Heart left ventricle (tissue), 16 donors: ENCODE measurements at places on chromosomes 13 and 19.

DNA sequence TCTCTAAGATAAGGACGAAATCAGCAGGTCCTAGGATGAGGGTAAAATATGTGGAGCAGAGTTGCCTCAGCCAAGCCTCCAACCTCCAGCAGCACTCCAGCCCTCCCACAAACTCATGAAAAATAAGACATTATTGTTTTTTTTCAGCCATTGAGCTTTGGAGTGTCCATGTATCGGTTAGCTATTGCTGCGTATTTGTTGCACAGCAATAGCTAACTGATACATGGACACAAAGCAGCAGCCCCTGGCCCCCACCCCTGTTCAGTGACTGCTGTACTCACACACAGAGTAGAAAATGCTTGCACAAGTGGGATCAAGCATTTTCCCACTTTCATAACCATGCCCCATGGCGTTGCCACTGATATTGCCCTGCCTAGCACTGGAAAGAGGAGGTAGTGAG, 19.1 kb upstream of the URI1 start:
- H3K27ac ChIP-seq: no peak overlapping the region
- H3K27me3 ChIP-seq: peaks cover 9% of the 10 kb centered on the region
- no peak overlapping the region for H3K4me3 ChIP-seq

DNA sequence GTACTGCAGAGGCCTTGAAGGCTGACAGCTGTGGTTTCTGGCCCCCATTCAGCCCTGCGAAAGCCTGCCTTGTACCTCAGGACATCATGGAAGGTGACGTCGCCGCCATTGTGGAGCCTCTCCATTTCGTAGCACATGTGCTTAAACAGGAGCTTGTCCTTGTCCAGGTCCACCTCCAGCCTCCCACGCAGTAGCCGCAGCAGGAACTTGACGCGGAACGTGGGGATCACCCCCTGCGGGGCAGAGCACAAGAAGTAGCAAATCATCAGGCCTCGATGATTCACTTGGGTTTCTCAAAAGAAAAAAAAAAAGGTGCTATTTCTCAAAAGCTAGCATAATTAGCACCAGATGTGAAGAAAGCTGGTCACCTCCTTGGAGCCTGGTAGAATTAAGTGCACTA, 351.0 kb downstream of the NALCN start:
- no peak for DNase-seq
- H3K4me3 ChIP-seq: no peak overlapping the region
- no peaks in the 10 kb centered on the region for H3K27me3 ChIP-seq
- H3K27ac ChIP-seq: no peak overlapping the region

DNA sequence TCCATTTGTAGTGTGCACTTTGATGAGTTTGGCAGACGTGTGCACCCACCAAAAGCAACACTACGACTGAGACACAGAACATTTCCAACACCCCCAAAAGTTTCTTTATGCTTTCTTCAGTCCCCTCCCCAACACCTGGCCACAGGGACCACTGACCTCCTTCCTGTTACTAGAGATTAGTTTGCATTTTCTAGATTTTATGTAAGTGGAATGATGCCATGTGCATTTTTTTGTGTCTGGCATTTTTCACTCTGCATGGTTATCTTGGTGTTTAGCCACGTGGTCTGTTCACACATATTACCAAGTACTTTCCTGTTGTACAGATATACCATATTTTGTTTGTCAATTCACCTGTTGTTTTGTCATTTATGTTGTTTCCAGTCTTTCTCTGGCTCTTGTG, 44.6 kb upstream of the URI1 start:
- no peaks in the 10 kb centered on the region for H3K27me3 ChIP-seq
- H3K4me3 ChIP-seq: no peak overlapping the region
- DNase-seq: no peak
- no peak overlapping the region for H3K27ac ChIP-seq
- H3K4me1 ChIP-seq: no peaks in the 10 kb centered on the region

GRCh38 chr13:60410299-60410698, 13.3 kb downstream of the TDRD3 start:
- H3K27ac ChIP-seq: no peak overlapping the region
- no peaks in the 10 kb centered on the region for H3K36me3 ChIP-seq
- H3K4me1 ChIP-seq: peaks cover 4% of the 10 kb centered on the region
- no peak for DNase-seq
- no peaks in the 10 kb centered on the region for H3K27me3 ChIP-seq
- H3K4me3 ChIP-seq: no peak overlapping the region

- no peak overlapping the region for H3K27ac ChIP-seq
- no peaks in the 10 kb centered on the region for H3K36me3 ChIP-seq
- no peak for DNase-seq
- H3K4me1 ChIP-seq: peaks cover 6% of the 10 kb centered on the region
- no peaks in the 10 kb centered on the region for H3K27me3 ChIP-seq
- no peak overlapping the region for H3K4me3 ChIP-seq
These were observed 437.7 kb upstream of the ZNF507 start for GRCh38 chr19:31907661-31908060.

DNA sequence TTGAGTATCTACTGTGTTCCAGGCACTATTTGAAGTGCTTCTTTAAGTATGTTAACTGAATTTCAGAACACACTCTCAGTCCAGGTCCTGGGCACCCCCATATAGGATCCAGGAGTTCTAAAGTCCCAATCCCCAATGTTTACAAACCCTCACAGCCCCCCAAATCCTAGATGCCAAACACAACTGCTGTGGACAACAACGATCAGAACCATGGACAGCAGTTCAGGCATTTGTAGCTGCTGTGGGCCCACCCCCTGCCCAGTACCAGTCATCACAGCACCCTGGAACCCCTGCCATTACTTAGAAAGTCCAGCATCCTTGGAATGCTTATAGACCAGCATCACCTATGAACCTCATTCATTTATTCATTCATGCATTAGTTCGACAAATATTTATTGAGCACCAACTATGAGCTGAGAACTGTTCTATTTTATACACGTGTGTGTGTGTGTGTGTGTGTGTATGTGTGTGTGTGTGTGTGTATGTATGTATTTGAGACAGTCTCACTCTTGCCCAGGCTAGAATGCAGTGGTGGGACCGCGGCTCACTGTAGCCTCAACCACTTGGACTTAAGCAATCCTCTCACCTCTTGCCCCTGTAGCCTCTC, 19.3 kb upstream of the SDHAF1 start:
- DNase-seq: no peak
- H3K36me3 ChIP-seq: no peaks in the 10 kb centered on the region
- no peaks in the 10 kb centered on the region for H3K4me1 ChIP-seq
- H3K27me3 ChIP-seq: peaks cover 14% of the 10 kb centered on the region

- H3K27ac ChIP-seq: no peak overlapping the region
- H3K36me3 ChIP-seq: no peaks in the 10 kb centered on the region
- H3K4me3 ChIP-seq: no peak overlapping the region
- no peaks in the 10 kb centered on the region for H3K27me3 ChIP-seq
- no peaks in the 10 kb centered on the region for H3K4me1 ChIP-seq
- DNase-seq: no peak
These were observed 58.0 kb upstream of the CYSLTR2 start for GRCh38 chr13:48595431-48596429.

DNA sequence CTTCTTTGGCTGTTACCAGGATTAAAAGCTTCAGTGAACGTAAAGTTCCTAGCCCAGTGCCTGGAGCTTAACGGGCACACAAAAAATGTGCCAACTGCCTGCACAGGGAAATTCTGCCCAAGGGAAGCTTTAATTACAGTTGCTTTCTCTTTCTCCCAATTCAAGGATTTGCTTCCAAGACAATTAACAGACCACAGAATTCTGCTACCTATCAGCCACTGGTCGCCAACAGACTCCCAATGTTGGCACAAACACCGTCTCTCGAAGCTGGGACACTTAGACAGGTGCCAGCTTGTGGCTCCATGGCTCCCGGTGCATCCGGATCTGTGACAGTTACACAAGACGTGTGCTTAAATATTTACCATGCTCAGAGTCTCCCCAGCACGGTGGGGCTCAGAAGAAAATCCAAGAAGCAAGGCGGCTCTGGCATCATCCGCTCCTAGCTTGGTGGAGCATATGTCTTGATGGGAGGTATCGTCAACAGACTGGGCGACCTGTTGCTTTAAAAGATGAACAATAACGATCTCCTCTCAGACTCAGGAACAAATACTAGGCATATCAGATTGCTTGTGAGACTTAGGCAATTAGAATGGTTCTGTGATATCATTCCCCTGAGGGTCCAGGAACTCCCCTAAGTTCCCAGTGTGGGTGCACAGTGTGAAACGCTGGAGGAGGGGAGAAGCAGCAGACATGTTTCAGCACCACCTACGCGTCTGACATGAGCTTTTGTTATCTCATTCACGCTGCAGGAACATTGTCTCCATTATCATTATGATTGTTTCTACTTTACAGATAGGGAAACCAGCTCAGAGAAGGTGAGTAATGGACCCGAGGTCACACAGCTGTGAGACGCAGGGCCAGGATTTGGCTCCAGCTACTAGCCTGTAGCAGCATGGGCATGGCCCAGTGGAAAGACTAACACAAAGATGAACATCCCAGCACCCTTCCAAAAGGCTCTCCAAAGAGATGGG, 61.6 kb downstream of the ALOX5AP start:
- H3K27me3 ChIP-seq: no peaks in the 10 kb centered on the region
- H3K27ac ChIP-seq: no peak overlapping the region
- H3K4me3 ChIP-seq: peak overlapping the region; percentile 26
- H3K36me3 ChIP-seq: no peaks in the 10 kb centered on the region
- no peaks in the 10 kb centered on the region for H3K4me1 ChIP-seq
- no peak for DNase-seq

GRCh38 chr13:30331331-30331771, 24.0 kb upstream of the KATNAL1 start:
- no peak overlapping the region for H3K4me3 ChIP-seq
- H3K27me3 ChIP-seq: no peaks in the 10 kb centered on the region
- H3K27ac ChIP-seq: peak overlapping the region; percentile 53
- H3K4me1 ChIP-seq: no peaks in the 10 kb centered on the region
- no peaks in the 10 kb centered on the region for H3K36me3 ChIP-seq

- peaks cover 50% of the 10 kb centered on the region for H3K36me3 ChIP-seq
- no peak overlapping the region for H3K27ac ChIP-seq
- no peak overlapping the region for H3K4me3 ChIP-seq
- H3K27me3 ChIP-seq: no peaks in the 10 kb centered on the region
- no peak for DNase-seq
These were observed 4.2 kb downstream of the MED16 start for GRCh38 chr19:888581-889385.

DNA sequence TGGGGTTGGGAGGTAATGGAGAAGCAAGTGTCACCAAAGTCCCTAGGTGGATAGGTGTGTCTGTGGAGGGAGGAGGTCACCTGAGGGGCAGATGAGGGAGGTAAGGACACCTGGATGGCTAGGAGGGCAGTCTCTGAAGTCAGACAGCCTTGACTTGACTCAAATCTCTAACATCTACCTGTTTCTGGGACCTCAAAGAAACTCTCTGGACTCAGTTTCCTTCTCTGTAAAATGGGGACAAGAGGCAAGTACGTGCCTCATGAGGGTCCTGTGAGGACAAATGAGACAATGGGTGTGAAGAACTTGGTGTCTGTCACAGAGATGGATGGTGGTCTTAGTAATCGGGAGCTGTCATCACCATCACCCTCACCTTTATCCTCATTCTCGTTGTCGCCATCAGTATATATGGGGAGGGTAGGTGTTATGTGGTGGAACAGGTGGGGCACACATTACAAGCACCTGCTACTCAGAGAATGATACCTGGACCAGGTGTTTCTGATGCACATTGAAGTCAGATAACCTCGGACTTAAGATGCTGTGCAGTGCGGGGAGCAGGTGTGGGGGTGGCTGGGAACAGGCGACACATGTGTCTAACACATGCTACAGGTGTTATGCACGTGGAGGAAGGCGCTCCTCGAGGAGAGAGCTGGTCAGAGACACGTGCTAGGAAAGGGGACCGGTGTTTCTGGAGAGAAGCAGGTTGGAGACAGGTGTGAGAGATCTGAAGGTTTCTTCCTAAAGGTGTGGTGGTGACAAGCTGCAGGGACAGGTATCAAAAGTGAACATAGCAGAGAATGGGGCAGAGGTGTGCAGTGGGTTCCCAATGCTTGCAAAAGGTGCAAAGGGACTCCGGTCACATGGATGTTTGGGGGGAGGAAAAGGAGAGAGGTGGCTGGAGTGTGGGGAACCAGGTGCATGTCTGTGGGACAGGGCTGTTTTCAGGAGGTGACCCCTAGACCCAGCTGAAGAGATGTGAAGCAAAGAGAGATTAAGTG, 3.8 kb downstream of the ERFL start:
- peaks cover 86% of the 10 kb centered on the region for H3K27me3 ChIP-seq
- H3K4me1 ChIP-seq: no peaks in the 10 kb centered on the region
- no peak for DNase-seq
- H3K36me3 ChIP-seq: no peaks in the 10 kb centered on the region

DNA sequence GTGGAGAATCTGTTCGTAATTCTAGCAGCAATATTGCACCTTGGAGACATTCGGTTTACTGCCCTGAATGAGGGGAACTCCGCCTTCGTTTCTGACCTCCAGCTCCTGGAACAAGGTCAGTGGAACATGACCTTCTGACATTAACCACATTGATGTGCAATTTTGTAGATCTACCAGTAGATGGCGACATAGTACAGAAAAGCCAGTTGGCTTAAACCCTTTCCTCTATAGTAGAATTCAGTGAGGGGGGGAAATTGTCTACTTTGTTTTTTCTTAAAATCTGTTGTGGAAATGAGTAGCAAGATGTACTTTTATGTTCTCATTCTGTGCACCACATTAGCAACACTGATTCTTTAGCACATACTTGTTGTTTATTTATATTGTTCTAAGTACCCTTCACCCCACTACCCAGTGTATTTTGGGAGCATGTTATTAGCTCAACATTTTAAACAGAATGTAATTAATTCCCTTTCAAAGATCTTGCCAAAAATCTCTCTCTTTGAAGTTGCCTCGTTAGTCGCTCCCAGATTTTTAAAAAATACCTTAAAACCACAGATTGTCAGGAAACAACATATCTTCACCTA, 332.2 kb downstream of the MYO16 start:
- no peaks in the 10 kb centered on the region for H3K36me3 ChIP-seq
- no peaks in the 10 kb centered on the region for H3K4me1 ChIP-seq
- no peak overlapping the region for H3K27ac ChIP-seq
- H3K27me3 ChIP-seq: no peaks in the 10 kb centered on the region

- H3K36me3 ChIP-seq: no peaks in the 10 kb centered on the region
- no peaks in the 10 kb centered on the region for H3K27me3 ChIP-seq
- no peak for DNase-seq
- H3K4me3 ChIP-seq: no peak overlapping the region
- H3K4me1 ChIP-seq: no peaks in the 10 kb centered on the region
These were observed 720.7 kb downstream of the OLFM4 start for GRCh38 chr13:53749306-53749705.

- no peak overlapping the region for H3K27ac ChIP-seq
- H3K27me3 ChIP-seq: no peaks in the 10 kb centered on the region
- no peaks in the 10 kb centered on the region for H3K36me3 ChIP-seq
- no peak for DNase-seq
- H3K4me3 ChIP-seq: no peak overlapping the region
These were observed 32.2 kb upstream of the ARGLU1 start for GRCh38 chr13:106599875-106600797.
